Stimulated activated CD4-positive, alpha-beta T cell treated with anti-CD3 and anti-CD28 coated beads, Interleukin-1b, Interleukin-23, amount 100 ng/mL, for 1 hour (primary cell): ENCODE measurements at places on chromosomes 12 and 14.

DNA sequence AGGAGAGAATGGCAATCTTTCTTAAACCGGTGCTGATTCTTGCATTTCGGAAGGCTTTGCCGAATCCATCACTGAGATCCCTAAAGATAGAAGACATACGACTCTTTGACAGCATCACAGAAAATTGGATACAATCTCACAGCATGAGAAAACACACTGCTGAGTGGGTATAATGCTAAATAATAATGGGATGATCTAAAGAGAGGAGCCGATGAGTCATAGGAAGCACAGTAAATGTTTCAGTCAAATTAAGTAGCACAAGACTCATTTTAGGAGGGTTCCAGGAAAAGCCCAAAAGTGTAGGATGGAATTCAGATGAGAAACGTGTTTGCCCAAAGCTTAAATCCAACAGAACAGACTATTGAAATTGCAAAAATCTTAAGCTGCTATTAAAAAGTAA is 81.7 kb downstream of the CPNE8 start:
- DNase-seq = no peak

DNA sequence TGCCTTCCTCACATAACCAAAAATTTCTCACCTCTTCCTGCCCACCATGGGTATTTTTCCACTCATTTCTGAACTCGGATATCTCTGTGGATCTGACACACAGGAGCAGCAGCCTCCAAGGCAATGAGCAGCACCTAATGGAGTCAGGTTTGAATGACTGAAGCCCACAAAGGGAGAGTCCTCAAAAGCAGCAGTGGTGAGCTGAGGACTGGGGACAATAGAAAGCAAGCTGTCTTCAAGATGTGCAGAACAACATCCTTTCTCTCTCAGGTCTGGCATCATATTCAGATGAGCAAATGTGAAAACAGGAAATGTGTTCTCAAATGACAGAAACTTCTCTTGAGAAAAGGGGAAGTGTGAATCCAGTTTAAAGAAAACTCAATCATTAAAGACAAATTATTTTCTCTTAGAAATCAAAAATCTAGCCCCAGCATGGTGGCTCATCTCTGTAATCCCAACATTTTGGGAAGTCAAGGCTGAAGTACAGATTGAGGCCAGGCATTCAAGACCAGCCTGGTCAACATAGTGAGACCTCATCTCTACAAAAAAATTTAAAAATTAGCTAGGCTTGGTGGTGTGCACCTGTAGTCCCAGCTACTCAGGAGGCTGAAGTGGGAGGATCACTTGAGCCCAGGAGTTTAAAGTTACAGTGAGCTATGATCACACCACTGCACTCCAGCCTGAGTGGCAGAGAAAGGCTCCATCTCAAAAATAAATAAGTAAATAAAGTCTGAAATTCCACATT is 54.2 kb downstream of the C12orf42 start:
- DNase-seq = no peak

DNA sequence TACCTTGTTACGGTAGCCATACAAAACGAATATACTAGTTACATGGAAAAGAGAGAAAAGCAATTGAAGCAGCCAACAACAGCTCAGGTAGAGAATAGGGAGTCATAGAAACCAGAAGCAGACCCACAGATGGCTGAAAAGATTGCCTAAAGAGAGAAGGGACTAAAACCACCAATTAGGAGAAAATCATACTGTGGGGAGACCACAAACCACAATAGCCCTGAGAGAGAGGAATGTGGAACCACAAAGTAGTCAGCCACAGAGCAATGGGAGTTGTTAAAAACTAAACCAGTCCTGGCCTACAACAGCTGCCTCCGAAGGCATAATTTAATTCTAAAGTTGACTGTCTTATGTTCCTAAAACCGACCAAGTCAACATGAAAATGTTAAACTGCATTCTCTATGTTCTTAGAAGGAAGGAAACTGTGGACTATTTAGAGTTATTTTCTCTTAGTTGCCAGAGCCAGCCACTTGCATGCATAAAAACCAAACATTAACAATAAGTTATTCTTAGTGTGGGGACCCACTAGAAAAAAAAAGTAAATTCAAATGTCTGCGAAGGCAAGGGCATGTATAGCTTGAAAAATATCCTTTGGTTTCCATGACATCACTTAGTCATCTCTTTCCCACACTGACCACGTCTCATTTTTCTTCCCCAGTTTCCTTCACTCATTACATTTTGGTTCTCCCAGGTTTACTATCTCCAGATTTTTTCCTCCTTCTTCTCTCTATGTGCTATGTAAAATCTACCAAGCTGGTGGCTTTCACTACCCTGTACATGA is 398.1 kb downstream of the NOVA1 start:
- DNase-seq = no peak

DNA sequence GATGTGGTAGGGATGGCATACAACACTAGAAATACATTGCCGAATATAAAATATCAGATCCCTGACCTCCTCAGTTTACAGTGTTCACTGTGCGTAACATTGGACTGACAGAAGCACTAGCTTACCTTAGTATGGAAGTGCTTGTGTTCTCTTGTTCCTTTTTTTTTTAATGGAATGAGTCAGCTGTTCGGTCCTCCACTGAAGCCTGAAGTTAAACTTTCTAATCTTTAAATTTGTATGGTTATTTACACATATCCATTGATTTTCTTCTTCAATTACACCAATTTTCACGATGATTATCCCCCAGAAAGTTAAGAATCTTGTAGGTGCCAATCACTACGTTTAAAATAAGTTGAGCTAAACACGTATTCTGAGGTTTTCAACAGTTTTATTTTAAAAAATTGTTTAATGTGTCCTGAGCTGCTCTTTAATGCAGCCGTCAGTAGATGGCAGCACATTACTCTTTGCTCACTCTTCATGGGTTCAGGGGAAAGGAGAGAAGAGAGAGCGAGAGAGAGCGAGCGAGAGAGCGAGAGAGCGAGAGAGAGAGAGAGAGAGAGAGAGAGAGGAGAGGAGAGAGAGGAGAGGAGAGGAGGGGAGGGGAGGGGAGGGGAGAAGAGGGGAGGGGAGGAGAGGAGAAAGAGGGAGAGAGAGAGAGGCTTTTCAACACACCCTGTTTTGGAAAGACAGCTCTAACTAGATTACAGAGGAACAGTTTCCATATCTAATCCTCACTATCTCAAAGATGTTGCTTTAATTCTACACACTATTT is 134.7 kb upstream of the SCAF11 start:
- DNase-seq = peak; percentile 5

DNA sequence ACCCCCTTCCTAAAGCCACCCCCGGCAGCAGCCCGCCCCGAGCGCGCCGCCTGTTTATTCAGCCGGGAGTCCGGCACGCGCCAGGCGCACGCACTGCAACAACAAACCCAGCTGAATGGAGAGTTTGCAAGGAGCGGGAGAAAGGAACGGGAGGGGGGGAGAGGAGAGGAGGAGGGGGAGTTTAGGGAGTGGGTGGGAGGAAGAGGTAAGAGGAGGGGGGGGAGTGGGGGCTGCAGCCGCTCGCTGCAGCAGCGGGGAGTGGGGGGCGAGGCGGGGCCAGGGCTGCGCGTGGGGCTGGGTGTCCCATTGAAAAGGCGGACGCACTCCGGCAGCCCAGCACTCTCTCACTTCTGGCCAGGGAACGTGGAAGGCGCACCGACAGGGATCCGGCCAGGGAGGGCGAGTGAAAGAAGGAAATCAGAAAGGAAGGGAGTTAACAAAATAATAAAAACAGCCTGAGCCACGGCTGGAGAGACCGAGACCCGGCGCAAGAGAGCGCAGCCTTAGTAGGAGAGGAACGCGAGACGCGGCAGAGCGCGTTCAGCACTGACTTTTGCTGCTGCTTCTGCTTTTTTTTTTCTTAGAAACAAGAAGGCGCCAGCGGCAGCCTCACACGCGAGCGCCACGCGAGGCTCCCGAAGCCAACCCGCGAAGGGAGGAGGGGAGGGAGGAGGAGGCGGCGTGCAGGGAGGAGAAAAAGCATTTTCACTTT is at the start of gene ASCL1:
ASCL1 (plus strand) TSS at position 336 of the 712 bp plus-strand sequence. CDS start 571 bp downstream, outside the sequence.
- DNase-seq = no peak

GRCh38 chr12:76030341-76031080 is 1.1 kb downstream of the PHLDA1 start:
- DNase-seq = no peak

DNA sequence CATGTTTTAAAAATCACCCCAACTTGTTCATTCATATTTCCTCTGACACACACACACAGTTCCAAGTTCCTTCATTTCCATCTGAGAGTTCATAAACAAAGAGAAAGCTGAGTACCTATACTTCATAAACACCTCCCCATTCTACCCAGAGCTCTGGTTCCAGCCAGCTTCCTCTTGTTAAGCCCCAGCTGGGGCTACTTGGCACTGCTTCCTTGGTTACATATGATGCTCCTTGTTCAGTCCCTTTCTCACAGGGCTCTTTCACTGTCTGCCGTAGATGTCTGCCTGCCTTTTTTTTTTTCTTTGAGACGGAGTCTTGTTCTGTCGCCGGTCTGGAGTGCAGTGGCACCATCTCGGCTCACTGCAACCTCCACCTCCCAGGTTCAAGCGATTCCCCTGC is 77.5 kb downstream of the COX16 start:
- no peak for DNase-seq

GRCh38 chr14:26190646-26191045 is 407.2 kb downstream of the NOVA1 start:
- DNase-seq = no peak

- DNase-seq = no peak
Measured at GRCh38 chr12:116039081-116039480, 238.4 kb downstream of the MED13L start.

DNA sequence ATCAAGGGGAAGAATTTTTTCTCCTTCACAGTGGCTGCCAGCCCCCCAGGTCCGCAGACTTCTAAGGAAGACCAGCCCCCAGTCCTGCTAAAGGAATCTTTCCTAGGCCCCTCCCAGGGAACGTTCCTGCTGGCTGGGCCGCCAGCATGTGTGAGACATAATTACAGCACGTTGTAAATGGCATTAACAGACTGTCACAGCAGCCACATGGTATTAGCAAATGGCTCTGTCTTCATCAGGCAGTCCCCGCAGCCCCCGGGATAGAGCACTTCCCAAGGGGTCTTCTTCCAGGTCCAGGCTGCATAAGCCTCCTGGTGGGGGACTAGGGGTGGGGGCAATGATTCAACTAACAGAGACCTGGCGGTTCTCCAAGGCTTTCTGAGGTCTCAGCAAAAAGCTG is 34.9 kb upstream of the FAM222A start:
- DNase-seq = no peak

- no peak for DNase-seq
Measured at GRCh38 chr14:91607322-91608047, 97.4 kb upstream of the PPP4R3A start.

GRCh38 chr12:4191642-4192041 is 81.9 kb upstream of the CCND2 start:
- no peak for DNase-seq

GRCh38 chr12:10941916-10942607 is 3.0 kb upstream of the TAS2R14 start:
- no peak for DNase-seq

DNA sequence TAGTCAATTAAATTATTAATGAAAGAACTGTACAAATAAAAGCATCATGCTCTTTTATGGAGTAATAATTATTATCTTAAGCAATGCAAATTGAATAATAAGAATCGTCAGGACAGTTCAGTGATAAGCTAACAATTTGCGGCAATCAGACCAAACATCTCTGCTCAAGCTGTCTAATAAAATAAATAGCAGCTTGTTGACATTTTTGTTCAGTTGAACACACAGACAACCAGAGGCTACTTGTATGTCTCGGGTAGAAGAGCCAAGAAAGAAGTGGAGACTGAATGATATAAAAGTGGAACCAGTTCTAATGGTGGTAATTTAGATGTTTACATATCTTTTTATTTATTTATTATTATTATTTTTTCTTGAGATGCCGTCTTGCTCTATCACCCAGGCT is 57.4 kb upstream of the FOXN3 start:
- no peak for DNase-seq

- no peak for DNase-seq
Measured at GRCh38 chr12:131347345-131347714, 363.6 kb upstream of the SFSWAP start.

DNA sequence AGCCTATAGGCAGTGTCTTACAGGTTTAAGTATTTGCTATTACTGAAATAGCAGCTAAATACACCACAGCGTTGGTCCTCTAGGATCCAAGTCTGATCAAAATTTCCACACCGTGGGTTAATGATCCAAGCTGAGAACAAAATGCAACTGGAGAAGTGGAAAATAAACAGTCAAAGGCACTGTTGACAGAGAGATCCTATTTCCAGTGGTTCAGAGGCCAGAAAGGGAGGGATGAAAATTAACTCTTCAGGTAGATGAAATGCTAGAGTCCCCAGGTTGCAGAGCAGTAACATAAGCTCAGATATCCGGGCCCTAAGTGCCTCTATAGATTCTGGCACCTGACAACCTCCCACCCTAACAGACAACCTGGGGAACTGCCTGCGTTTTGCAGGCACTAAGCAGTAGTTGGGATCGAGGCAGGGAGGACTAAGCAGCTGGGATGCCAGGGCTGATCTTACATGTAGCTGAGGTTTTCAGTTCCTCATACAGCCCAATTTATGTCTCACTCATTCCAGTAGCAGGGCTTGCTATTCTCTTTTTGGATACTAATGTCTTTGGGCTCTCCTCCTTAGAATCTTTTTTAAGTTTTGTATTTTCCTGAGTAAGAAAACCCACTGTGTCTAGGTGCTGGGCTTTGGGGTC is 42.7 kb upstream of the CRACR2A start:
- no peak for DNase-seq

DNA sequence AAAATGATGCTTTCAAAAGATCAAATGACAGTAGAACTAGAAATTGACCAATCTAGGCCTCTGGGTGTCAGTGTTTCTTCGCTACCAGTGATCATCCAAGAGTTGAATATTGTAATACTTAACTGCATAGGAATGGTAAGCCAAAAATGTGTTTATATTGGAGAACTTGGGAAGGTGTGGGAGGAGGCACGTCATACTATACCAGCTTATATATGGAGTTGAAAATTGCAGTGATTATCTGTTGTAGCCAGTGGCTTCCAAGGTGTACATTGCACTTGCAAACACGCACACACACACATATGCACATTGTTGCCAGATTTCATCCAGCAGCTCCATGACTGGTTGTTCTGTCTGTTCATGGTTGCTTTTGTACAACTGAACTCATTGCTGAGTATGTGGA is 36.1 kb downstream of the EID3 start:
- DNase-seq = no peak

- DNase-seq = no peak
Measured at GRCh38 chr14:20563971-20564370, 3.1 kb upstream of the RNASE9 start.

DNA sequence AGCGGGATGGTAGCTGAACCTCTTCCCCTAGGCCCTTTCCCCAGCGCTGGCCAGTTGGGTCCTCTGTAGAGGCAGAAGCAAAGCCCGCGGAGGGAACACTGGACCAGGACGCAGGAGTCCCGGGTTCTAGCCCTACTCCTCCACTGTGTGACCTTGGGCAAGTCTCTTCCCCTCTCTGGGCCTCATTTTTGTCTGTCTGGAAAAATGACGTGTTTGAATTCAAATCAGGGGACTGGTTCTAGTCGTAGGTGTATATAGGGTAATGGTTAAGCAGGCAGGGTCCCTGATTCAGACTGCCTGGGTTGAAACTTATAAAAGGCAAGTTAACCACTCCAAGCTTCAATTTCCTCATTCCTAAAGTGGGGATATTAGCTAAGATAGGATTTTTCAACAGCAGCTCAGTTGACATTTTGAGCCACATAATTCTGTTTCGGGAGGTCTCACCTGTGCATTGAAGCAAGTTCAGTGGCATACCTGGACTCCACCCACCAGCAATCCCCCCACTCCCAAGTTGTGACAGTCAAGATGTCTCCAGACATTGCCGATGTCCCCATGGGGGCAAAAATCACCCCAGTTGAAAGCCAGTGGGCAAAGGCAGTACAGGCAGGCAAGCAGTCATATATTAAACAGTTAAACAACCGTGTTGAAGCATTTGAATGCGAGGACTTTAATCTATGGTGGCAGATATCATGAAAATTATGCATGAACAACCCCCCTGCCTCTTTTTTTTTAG is 899 bp downstream of the TPCN1 start:
- DNase-seq = no peak
